A172 (cell line): ENCODE measurements at places on chromosomes 7 and 10. TPM values are rescaled to one million over a fixed set of nuclear protein-coding genes. Genes with fewer than 3 reads are reported as not detected.

DNA sequence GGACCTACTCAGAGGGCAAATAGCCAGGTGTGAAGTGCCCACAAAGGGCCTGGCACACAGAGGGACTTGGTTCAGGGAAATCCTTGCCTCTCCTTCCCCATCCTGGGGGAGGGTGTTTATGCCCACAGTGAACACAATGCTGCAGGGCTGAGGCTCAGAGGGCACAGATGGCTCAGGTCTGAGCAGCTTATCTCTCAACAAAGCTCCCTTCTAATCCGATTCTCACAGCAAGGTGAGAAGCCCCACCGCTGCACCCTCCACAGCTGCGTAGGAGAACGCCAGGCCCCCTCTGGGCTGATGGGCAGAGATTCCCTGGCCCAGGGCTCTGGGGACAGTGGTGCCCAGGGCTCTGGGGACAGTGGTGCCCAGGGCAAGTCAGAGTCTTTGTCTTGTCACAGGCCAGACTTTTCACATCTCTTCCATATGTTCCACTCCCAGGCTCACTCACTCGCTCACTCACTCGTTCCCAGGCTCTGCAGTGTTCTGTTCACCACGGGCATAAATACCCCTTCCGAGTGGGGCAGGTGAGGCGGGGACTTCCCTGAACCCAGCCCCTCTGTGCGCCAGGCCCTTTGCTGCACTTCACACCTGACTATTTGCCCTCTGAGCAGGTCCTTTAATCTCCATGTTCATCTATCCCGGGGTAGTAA is 8.7 kb upstream of the CDHR1 start:
- no peak for DNase-seq

DNA sequence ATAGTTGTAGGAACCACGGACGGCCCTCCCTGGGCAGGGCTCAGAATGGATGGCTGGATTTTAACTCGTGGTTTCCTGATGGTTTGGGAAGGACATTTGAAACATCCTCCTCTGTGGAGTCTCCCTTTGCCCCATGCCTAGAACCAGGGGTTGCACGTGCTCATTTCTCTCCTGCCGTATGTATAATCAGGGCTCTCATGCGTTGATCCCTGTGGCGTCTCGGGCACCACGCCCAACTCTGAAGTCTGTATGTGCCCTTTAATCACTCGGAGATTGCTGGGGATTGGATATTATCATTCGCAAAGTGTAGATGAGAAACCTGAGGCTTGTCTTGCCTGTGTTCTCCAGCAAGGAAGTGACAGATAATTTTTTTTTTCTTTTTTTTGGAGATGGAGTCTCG is 257.1 kb downstream of the CAMK1D start:
- no peak for DNase-seq

- no peak for DNase-seq
Observed at GRCh38 chr10:131453721-131454634, 142.5 kb upstream of the TCERG1L start.

DNA sequence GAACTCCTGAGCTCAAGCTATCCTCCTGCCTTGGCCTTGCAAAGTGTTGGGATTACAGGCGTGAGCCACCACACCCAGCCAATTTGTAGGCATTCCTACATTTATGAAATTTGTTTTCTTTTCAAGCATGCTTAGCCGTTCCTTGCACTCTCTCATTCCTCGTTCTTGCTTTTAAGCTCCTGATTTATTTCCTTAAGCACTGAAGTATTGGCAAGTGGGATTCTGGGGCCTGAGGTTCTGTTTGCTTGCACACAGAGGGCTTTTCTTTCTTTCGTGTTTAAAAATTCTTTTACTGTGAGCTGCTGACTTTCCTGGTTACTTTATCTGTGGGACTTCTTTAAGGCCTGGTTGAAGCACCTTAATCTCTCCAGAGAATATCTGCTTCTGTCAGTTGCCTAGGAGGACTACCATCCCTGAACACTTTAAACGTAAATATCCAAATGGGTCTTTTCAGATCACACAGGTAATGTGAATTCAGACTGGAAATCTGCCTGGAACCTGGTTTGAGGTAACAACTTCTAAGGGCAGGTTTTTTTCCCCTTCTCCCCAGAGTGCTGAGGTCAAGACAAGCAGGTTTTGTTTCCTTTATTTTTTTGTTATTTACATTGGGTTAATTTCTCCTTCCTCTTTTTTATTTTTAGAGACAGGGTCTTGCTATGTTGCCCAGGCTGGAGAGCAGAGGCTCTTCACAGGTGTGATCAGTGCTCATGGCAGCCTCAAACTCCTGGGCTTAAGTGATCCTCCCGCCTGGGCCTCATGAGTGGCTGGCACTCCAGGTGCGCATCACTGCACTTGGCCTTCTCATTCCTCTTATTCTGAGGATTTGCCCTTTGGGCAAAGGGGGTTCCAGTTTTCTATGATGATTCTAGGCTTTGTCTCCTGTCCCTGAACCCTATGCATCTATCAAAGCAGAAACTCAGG is 102.9 kb downstream of the PFKFB3 start:
- no peak for DNase-seq

- DNase-seq: no peak
Observed at GRCh38 chr10:128210215-128211063, 84.2 kb upstream of the MKI67 start.

GRCh38 chr10:48526011-48526821 is 78.7 kb downstream of the ARHGAP22 start:
- peak; percentile 80 for DNase-seq

- DNase-seq: no peak
Observed at GRCh38 chr7:11185179-11185815, 211.6 kb downstream of the PHF14 start.

Gene GATA3
- 0.12 and 0.46 TPM in 2 replicates for total RNA-seq

GRCh38 chr10:98030093-98030821 is at the start of gene CRTAC1:
Gene CRTAC1, minus strand, starts transcription at chr10:98030621. Its CDS starts 149 bp downstream, at chr10:98030472.
- no peak for DNase-seq

Gene FAM221A
- total RNA-seq: 14.2 and 16.6 TPM in 2 replicates
